Stimulated activated CD8-positive, alpha-beta memory T cell treated with anti-CD3 and anti-CD28 coated beads, Interleukin-4, amount 100 ng/mL, for 4 hours (primary cell): ENCODE measurements at places on chromosomes 12 and 14.

- DNase-seq, result no peak
Observed at GRCh38 chr12:100720016-100720654, 74.4 kb upstream of the ANO4 start.

DNA sequence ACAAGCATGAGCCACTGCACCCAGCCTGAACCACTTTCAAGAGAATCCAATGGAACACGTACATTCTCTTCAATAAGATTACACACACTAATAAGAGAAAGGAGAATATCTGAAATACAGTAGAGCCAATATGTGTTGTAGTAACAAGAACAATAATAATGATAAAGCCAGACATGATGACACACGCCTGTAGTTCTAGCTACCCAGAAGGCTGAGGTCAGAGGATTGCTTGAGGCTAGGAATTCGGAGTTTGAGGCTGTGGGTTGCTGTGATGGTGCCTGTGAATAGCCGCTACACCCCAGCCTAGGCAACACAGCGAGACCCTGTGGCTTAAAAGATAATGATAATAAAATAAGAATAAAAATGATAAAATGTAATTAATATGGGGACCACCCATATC, 15.6 kb downstream of the APOBEC1 start:
- no peak for DNase-seq

GRCh38 chr14:81095539-81095938, 125.2 kb downstream of the GTF2A1 start:
- DNase-seq, result no peak

- no peak for DNase-seq
Observed at GRCh38 chr12:123280971-123281370, 9.3 kb upstream of the CDK2AP1 start.

DNA sequence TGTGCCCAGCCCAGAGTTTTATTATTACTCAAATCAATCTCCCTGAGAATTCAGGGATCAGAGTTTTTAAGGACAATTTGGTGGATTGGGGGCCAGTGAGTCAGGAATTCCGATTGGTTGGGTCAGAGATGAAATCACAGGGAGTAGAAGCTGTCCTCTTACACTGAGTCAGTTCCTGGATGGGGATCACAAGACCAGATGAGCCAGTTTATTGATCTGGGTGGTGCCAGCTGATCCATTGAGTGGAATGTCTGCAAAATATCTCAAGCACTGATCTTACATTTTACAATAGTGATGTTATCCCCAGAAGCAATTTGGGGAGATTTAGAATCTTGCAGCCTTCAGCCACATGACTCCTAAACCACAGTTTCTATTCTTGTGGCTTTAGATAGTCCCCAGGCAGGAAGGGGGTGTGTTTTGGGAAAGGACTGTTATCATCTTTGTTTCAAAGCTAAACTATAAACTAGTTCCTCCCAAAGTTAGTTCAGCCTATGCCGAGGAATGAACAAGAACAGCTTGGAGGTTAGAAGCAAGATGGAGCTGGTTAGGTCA, 89.1 kb upstream of the CNOT2 start:
- DNase-seq, result no peak

DNA sequence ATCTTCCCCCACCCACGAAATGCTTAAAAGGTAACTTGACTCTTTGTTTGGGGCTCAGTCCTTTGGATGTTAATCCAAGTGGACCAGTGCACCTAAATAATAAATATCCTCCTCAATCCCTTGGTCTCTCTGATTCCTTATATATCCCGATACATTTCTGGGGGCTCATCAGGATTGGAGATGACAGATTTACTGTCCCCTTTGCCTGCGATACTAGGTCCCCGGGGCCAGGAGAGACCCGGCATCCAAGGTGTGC, 26.3 kb downstream of the KLRK1 start:
- DNase-seq, result no peak

- no peak for DNase-seq
Observed at GRCh38 chr14:32129124-32129523, 52.0 kb downstream of the ARHGAP5 start.

GRCh38 chr14:46734286-46734685, 82.7 kb upstream of the RPL10L start:
- no peak for DNase-seq

DNA sequence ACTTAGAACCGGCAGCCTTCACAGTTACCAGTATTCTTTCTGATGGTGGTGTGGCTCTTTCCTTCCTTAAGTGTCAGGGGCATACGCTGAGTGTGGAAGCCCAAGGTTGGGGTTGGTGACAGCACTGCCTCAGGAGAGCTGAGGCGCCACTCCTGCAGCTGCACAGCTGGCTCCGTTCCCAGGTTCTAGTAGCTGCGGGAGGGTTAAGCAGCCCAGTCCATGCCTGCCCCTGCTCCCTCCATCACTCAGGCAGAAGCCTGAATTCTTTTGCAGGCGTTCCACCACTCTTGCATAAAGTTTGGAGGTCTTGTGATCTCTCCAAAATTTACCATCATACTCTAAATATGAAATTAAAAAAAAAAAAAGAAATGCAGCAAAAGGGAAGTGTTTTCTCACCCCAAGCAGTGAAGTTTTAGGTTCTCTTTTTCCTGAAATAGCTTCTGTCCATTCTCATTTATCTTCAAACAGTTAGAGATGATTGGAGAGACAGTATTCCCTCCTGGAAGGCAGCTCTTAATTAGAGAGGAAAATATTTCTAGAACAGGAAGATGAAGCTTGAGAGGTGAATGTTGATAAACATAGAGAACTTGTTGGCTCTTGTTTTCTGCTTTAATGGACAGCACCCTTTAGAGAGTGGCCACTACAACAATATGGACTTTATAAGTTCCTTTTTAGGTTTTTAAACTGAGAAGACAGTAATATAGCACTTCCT, 136.1 kb downstream of the FGD4 start:
- DNase-seq, result no peak

DNA sequence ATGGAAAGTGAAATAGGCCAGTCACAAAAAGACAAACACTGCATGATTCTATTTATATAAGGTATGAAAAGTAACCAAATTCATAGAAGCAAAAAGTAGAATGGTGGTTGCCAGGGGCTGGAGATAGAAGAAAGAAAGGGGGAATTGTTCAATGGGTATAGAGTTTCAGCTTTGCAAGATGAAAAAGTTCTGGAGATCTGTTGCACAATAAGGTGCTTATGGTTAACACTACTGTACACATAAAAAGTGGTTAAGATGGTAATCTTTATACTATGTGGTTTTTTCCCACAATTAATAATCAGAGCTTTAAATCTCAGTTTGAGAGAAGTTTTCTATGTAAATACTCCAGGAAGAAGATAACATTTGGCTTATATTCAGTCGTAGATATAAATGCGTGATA, 73.4 kb downstream of the SLC38A4 start:
- no peak for DNase-seq

DNA sequence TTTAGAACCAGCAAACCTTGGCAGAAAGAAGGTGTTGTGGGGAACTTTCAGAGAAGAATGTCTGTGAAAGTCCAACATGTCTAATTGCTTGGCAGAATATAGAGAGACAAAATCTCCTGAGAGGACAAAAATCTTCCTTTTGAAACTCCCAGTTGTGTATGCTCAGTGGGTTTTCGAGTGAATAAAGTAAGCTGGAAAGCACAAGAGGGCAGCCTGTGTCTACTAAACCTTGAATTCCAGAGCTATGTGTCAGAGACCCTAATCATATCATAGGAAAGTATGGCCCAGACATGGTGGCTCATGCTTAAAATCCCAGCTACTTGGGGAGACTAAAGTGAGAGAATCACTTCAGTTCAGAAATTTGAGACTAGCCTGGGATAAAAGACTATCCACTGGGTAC, 661.2 kb downstream of the SLC16A7 start:
- no peak for DNase-seq

DNA sequence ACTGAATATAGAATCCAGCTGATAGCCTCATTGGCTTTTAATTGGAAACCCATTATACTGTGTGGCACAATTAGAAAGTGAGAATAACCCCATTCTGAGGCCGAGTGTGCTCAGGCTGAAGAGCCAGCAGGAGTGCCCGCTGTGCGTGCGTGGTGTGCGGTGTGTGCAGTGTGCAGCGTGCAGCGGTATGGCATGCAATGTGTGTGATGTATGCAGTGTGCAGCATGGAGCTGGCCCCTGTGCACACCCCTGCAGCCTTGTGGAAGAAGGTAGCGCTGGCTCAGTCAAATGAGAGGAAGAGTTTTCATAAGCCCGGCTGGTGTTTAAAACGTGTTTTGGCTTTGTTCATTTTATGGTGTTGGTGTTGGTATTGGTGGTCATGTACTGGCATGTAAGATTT, 22.9 kb downstream of the CKB start:
- DNase-seq, result no peak

- DNase-seq, result no peak
Observed at GRCh38 chr12:23561364-23562345, 387.8 kb downstream of the SOX5 start.

GRCh38 chr14:58563978-58564377, 73.8 kb upstream of the DACT1 start:
- DNase-seq, result no peak
